ENCODE measurements at places on chromosomes 11 and 22.

GRCh38 chr11:117443266-117444186, 115.9 kb downstream of the CEP164 start:
- DNase-seq = no peak

DNA sequence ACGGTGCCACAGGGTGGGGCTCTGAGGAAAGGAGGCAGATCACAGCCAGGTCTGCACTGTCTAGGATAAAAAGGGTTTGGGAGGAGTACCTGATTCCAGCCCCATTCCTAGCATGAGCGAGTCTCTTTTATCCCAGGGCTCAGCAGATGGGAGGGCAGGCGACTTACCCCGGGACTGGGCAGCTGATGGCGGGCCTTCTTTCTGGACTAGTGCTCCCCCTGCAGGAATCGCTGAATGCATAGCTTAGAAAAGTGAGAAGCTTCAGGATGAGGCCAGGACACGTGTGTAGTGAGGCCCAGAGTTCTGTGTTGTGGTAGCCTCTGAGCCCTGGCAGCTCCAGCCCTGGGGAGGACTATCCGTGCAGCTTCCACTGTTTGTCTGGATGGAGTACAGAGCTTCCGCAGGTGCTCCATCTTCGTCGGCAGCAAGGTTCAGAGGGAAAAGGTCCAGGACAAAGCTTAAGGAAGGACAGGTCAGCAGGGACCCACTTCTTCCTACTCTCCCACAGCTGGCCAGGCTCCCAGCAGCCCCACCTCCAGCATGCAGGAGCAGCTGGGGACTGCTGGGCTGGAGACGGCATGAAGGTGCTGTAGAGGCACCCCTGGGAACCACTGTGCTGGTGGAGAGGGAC, 30.4 kb downstream of the COMMD9 start:
- DNase-seq = peak; percentile 3

- DNase-seq = no peak
Measured at GRCh38 chr11:60866911-60867870, at the start of gene ZP1. Gene ZP1, plus strand, starts transcription at chr11:60867542. Its CDS starts 20 bp downstream, at chr11:60867562.

- no peak for DNase-seq
Measured at GRCh38 chr22:24412274-24412673, 15.1 kb upstream of the ADORA2A start.

All from CD4-positive, alpha-beta T cell treated with Interleukin-4 for 4 hours (primary cell).